ENCODE measurements at places on chromosomes 1 and 21.

- no peak for DNase-seq
Observed at GRCh38 chr1:17451731-17452130, 12.3 kb upstream of the RCC2 start.

- DNase-seq: no peak
Observed at GRCh38 chr1:14914351-14914988, 239.1 kb upstream of the TMEM51 start.

DNA sequence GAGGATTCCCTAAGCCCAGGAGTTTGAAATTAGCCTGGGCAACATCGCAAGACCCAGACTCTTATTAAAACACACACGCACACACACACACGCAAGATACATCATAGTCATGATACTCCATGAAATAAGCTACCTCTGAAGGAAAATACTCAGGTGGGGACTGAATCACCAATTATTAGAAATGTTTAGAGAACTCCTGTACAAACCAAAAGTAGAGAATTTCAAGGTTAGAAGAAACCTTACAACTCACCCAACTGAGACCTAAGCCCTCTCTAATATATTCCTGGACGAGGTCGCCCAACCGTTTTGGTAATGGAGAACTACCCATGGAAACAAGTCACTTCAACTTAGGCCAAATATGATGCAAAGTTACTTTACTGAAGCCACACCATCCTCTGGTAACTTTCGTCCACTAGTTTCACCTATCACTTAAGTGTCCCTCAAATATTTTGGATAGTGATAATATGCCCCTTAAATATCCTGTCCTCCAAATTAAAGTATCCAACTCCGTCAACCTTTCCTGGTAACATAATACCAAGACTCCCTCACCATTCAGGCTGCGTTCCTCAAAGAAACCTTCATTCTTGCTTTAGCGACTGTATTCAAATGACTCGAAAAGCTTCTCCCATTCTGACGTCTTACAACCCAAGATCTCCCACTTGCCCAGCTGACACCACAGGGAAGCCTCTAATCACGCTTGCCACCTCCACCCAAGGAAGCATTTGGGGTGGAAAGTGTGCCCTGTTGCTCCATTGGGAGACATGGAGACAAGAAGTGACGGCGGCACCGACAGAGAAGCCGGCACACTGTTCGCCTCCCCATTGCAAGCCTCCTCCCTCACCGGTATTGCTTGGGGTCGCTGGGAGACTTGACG is 856 bp downstream of the NRDC start:
- DNase-seq: peak; percentile 72

DNA sequence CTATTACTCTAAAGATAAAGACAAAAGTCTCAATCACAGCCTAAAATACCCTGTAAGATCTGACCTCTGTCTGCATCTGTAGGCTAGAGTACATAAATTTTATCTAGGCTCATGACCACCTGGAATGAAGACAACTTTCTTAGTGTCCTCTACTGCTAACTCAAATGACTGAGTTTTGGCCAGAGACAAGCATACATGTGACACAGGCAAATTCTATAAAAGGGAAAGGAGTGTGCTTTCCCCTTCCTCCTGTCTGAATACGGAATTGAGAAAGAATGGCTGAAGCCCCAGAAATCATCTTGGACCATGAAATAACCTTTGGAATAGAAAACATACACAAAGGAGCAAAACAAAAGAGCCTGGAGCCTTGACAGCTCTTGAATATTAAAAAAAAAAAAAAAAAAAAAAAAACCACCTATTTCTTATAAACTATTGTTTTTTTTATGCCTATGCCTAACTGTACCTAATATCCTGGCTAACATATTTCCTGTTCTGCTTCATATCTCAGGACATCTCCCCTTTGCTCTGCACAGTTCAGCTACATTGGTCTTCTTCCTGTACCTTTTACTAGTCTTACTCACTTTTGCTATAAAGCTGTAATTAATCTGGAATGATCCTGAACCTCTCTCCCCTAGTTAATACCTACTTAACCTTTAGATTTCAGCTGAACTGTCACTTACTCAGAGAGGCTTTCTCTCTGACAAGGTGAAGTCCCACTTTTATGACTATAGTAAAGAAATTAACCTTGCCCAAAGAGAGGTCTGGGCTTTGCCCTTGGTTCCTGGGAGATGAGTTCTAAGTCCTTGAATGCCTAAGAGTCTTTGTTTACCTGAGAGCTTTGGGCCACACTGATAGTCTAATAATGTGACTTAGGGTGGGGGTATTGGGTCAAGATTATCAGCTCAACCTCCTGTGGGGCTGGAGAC is 16.1 kb downstream of the UCHL5 start:
- DNase-seq: no peak

DNA sequence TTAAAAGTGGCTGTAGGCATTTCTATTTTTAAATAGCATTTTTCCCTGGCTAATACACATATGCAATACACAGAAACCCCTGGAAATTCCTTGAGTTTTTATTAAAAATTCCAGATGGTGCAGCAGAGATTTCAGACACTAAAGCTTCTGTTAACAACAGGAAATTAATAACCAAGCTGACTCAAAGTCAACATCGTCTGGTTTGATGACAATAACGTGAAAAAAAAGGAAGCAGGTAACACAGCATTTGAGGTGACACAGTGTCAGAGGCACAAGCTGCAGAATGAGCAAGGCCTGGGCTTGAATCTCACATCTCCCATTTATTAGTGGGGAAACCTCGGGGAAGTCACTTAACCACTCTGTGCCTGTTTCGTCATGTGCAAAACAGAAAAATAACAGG is 64.6 kb upstream of the GJB5 start:
- no peak for DNase-seq

GRCh38 chr21:23496729-23497128 is 2110.6 kb downstream of the MRPL39 start:
- DNase-seq: no peak

DNA sequence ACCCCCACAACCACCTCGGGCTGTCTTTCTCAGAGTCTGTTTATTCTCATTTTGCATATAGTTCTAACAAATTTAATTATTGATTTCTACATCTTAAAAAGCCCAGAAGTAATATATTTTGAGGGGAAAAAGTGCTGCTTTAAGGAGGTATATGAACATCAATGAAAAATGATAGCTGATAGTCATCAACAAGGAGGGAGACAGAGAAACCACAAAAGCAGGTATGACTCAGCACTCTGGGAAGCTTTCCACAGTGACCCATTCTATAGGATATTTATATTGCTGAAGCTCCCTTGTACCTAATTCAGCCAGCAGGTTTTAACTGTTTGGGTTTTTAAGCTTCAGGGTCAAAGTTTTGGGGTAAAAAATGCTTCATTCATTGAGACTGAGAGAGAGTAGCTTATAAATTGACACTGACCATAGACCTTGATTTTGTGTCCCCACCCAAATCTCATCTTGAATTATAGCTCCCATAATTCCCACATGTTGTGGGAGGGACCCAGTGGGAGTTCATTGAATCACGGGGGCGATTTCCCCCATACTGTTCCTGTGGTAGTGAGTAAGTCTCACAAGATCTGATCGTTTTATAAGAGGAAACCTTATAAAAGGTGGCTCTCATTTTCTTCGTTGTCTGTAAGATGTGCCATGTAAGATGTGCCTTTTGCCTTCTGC is 27.4 kb downstream of the VANGL1 start:
- peak; percentile 77 for DNase-seq

DNA sequence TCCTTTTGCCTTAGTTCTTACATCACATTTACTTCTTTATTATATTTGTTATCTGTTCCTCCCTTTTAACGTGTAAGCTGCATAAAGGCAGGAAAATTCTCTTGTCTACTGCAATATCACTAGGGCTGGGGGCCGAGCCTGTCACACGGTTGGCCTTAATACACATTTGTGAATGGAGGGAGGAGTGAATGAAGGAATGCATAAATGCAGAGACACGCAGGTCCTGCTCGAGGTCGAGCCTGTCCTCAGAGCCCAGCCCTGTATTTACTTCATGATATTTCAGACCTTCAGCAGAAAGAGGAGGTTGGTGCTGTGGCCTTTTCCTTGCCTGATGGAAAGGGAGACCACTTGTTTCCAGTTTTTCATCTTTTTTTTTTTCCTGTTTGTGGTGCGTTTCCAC is 671.3 kb downstream of the PTPRU start:
- no peak for DNase-seq

- DNase-seq: no peak
Observed at GRCh38 chr1:24594328-24594598, 38.4 kb downstream of the NCMAP start.

GRCh38 chr1:205701420-205701819 is 21.1 kb upstream of the SLC45A3 start:
- DNase-seq: no peak

DNA sequence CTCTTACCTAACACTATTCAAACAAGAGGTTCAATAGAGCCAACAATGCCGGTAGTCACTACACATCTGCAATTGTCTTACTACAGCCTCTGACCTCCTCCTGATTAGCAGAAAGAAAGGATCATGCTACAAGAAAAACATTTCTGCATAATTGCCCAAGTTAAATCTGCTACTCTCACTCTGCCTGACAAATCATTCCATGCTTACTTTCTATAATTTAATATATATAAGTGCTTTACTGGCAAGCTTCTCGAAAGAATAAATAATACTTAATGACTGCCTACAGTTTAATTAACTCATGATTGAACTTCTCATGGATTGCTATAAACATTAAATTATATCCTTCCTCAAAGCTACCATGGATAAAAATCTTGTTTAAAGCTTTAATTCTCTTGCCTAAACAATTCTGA is 156.0 kb downstream of the SLC45A1 start:
- DNase-seq: no peak

DNA sequence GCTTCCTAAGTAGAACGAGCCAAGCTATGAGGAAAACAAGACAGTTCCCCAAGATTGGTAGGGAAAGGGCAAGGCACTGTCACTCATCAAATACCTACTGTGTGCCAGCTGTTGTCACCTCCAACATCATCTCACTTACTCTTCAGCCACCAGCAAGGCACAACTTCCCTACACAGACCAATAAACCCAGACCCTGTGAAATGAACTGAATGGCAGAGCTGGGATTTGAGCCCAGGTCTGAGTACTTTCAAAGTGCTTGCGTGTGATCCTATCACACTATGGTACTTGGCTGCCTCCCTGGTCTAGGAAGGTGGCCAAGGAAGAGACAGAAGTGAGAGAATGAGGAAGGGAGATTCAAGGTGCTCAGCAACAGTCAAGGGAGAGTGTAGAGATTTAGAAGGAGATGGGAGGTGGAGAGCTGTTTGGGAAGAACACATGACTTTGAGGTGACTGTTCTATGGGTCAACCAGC is 16.7 kb upstream of the TRIM63 start:
- DNase-seq: no peak

GRCh38 chr1:211490821-211491415 is 1.0 kb downstream of the RD3 start:
- DNase-seq: no peak

- no peak for DNase-seq
Observed at GRCh38 chr1:15785683-15786082, 21.8 kb downstream of the UQCRHL start.

- DNase-seq: no peak
Observed at GRCh38 chr1:221076391-221076811, 197.2 kb downstream of the HLX start.

- DNase-seq: no peak
Observed at GRCh38 chr21:34054259-34054658, 19.1 kb upstream of the MRPS6 start.

DNA sequence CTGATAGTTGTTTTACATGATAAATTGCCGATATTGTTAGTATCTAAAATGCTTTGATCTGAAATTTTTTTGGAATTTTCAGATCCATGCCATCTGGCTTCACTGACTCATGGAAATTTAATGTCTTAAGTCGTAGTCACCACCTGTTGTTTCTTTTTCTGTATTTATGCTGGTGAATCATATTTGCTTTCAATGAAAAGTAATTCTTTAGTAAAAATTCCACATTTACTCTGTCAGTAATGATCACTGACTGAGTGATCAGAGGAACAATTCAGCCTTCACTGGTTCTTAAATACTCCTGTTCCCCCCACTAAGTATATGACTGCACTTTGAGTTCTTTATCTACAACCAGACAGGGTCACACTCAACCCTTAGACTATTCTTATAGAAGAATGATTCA is 185.6 kb upstream of the NRIP1 start:
- no peak for DNase-seq

- no peak for DNase-seq
Observed at GRCh38 chr1:116359060-116359830, 13.8 kb upstream of the ATP1A1 start.

GRCh38 chr1:28865997-28866650 is 48.2 kb upstream of the EPB41 start:
- DNase-seq: no peak

DNA sequence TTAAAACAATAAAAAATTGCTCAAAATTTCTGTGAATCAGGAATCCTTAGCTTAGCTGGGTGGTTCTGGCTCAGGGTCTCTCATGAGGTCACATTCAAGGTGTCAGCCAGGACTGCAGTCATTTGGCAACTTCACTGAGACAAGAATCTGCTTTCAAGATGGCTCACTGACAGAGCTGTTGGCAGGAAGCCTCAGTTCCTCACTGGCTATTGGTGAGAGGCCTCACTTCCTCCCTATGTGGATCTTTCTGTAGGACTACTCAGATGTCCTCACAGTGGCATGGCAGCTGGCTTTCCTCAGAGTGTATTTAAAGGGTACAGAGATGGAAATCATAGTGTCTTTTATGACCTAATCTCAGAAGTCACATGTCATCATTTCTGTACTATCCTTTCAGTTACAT is 785.7 kb downstream of the ADGRL2 start:
- no peak for DNase-seq

- no peak for DNase-seq
Observed at GRCh38 chr21:33750017-33750416, 107.7 kb downstream of the ITSN1 start.

DNA sequence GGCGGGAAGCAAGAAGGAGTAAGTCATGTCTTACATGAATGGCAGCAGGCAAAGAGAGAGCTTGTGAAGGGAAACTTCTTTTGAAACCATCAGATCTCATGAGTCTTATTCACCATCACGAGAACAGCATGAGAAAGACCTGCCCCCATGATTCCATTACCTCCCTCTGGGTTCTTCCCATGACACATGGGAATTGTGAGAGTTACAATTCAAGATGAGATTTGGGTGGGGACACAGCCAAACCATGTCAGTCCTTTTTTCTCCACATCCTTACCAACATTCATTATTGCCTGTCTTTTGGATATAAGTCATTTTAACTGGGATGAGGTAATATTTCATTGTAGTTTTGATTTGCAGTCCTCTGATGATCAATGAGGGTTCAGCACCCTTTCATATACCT is 81.0 kb downstream of the DIRAS3 start:
- no peak for DNase-seq

DNA sequence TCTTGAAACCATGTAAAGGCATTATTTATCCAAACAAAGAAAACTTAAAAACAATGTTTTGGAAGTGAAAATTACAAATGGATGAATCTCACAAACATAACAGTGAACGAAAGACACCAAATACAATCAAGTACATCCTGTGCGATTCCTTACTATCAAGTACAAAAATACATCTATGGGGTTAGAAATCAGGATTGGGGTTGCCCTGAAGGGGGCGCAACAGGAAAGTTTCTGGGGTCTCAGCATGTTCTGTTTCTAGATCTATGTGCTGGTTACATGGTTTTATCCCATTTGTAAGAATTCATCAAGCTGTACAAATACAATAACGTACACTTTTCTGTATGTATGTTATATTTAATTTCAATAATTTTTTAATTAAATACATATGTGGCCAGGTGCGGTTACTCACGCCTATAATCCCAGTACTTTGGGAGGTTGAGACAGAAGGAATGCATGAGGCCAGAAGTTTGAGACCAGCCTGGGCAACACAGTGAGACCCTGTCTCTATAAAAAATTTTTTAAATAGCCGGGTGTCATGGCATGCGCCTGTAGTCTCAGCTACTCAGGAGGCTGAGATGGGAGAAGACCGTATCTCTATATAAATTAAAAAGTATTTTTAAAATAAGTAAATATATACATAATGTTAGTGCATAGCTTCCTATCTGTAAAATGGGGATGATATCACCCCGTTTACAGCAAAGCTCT is 121.5 kb upstream of the SOD1 start:
- DNase-seq: no peak
